Fibroblast of skin of right biceps (primary cell): ENCODE measurements at places on chromosomes 4 and X.
A peak's percentile ranks its signal among the peaks of the same experiment; 100 is the strongest.

DNA sequence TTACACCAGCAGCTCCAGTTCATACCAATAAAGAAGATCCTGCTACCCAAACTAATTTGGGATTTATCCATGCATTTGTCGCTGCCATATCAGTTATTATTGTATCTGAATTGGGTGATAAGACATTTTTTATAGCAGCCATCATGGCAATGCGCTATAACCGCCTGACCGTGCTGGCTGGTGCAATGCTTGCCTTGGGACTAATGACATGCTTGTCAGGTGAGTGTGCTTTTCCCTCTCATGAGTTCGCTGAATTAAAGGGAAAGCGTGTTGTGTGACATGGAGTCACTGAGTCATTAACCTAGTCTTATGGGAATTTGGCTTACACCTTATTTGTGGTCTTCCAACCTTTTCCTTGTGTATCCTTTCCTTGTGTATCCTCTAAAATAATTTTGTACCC is 15.9 kb downstream of the TMEM165 start:
- peak; percentile 31 for DNase-seq

DNA sequence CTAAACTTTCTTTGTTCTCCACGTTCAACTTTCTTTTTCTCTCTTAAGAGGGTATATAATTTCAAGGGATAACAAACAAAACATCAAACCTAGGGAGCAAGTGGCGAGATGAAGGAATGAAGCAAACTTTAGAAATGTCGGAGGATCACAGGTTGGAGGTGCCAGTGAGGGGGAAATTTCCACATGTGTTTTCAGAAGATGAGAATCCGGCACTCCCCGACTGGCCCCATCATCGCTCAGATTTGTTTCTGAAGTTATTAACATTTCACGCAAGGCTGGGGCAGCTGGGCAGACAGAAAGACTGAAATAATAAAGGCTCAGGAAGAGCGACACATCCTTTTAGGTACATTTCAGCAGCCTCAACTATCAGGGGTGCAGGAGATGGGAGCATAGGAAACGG is 134.9 kb downstream of the SMIM20 start:
- DNase-seq, result peak; percentile 60

GRCh38 chrX:146707781-146708180 is 101.8 kb upstream of the CXorf51B start:
- no peak for DNase-seq

DNA sequence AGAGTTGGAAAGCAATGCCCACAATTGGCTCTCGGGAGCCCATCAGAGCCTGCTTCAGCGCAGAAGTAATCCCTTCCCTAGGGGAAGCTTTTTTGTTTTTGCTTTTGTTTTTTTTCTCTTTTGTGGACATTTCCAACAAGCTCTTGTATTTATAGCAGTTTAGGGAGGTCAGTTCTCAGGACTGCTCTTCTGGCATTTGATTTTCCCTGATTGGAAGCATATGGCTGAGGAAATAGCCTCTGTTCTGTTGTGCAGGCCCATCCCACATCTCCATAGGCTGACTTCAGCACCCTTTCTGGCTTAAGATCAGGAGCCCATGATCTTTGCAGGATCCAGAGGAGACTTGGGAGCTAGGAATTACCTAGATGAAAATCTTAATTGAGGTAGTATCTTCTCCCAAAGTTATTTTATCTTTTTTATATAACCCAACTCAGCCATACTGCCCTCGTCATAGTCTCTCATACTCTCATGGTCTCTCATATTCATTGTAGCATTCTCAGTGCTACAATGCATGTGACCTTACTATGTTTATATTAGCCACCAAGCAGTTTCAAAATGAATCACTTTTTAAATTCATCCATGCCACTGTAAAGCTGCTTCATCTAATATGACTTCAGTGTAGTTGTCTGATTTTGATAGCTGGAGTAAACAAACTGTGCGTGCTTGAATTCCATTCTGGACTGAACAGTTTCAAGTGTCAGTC is 16.7 kb downstream of the PAGE4 start:
- DNase-seq, result no peak

GRCh38 chr4:67204441-67204840 is 340.9 kb downstream of the CENPC start:
- no peak for DNase-seq

GRCh38 chr4:70737409-70737808 is 15.6 kb downstream of the RUFY3 start:
- DNase-seq, result no peak

- no peak for DNase-seq
Observed at GRCh38 chrX:136714626-136715599, 65.8 kb downstream of the ARHGEF6 start.

- DNase-seq, result no peak
Observed at GRCh38 chr4:113419631-113420030, 341.9 kb downstream of the CAMK2D start.

- DNase-seq, result peak; percentile 60
Observed at GRCh38 chrX:53682885-53683555, 3.5 kb downstream of the HUWE1 start.

DNA sequence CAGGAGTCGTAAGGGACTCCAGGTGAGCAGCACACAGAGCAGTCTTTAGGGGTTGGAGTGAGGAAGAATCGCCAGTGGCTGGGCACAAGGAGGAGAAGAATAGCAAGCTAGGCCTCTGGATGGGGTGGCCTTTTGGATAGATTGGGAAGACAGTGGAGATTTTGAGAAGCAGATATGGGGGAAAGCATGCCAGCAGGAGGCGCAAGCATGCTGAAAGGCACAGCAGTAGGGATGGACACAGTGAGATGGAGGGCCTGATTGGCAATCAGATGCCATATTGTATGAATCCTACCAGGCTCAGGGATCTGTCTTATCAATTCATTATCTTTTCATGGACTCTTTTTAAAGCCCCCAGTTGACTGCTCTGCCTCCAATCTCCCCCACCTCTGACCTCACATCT is 60.4 kb upstream of the MAGEA4 start:
- no peak for DNase-seq

DNA sequence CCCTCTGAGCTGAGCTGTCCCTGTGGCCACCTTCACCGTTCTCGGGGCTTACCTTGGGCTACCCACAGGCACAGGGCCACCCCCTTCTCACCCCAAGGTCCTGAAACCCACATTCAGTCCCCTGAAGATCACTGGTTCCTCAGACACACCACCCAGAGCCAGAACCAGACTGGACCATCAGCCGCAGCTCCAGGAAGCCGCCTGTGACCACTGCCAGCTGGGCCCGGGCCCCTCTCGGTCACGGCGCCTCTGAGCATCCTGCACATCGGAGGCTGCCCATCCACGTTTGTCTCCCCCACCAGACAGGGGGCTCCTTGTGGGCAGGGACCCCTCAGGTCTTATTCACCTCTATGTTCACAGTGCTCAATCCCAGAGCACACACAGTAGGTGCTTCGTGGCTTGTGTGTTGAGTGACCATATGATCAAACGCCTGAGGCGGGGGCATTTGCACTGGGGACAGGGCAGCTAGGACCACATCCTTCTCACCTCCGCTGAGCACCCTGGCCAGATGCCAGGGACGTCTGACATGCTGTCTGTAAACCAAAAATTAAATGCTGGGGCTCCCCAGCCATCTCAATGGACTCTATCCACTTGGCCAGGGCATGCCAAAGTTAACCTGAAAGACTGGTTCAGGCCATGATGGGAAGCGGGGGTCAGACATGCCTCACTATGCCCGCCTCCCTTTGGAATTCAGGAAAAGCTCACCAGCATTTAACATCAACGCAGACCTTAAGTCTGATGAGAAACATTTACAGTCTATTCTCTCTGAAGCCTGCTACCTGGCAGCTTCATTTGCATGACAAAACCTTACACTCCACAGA is 109.4 kb upstream of the AFAP1 start:
- no peak for DNase-seq

DNA sequence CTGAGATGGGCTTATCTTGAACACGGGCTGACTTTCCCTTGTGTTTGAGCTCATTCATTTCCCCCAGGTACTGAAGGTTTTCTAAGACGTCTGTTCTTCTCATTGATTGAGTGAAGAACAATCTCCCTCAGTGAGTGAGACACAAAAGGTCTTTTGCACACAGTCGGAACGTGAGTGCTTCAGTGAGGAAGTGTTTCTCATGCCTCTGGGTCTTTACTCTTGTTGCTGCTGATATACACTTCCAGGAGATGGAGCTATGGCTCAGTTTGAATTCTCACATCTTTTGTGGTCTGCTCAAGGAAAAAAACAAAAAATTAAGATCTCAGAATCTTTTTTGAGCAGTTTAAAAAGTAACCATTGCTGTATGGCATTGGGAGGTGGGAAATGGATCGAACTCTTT is 981.9 kb upstream of the TENM3 start:
- DNase-seq, result peak; percentile 25

- peak; percentile 99 for DNase-seq
Observed at GRCh38 chr4:155906554-155907247, 3.2 kb downstream of the TDO2 start.

DNA sequence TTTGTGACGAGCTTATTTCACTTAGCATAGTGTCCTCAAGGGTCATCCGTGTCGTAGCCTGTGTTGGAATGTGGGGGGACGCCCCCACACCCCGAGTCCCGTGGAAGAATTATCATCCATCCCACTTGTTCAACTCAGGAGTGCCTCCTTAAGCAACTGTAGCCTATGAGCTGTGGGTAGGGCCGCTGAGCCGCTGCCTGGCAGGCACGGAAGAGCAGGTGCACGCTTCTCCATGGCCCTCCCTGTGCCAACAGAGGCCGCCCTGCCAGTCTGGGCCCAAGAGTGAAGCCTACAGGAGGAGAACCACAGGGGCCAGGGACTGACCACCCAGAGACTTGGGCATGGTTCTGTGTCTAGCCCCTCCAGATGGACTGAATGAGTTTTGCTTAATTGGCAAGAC is 2.3 kb upstream of the RGS12 start:
- no peak for DNase-seq

- no peak for DNase-seq
Observed at GRCh38 chr4:36427696-36428095, 146.3 kb downstream of the DTHD1 start.

- no peak for DNase-seq
Observed at GRCh38 chr4:3328814-3329663, 36.2 kb downstream of the RGS12 start.

GRCh38 chr4:4559596-4559995 is 17.7 kb upstream of the STX18 start:
- DNase-seq, result peak; percentile 46

DNA sequence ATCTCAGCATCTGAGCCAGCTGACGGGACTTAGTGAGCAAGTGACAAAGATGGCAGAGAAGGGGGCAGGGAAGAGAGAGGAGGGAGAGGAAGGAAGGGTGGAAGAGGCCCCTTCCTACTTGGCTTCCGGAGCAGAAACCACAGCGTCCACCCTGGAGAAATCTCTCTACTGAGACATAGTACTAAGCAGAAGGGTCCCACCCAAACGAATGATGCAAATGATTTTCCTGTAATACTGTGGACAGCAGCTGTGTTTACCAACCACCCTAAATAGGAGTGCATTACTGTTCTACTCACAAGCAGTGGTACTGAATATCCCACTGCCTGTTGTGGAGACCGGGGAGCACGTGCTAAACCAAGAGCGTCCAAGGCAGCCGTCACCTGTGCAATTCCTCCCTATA is 29.4 kb downstream of the DTHD1 start:
- no peak for DNase-seq

DNA sequence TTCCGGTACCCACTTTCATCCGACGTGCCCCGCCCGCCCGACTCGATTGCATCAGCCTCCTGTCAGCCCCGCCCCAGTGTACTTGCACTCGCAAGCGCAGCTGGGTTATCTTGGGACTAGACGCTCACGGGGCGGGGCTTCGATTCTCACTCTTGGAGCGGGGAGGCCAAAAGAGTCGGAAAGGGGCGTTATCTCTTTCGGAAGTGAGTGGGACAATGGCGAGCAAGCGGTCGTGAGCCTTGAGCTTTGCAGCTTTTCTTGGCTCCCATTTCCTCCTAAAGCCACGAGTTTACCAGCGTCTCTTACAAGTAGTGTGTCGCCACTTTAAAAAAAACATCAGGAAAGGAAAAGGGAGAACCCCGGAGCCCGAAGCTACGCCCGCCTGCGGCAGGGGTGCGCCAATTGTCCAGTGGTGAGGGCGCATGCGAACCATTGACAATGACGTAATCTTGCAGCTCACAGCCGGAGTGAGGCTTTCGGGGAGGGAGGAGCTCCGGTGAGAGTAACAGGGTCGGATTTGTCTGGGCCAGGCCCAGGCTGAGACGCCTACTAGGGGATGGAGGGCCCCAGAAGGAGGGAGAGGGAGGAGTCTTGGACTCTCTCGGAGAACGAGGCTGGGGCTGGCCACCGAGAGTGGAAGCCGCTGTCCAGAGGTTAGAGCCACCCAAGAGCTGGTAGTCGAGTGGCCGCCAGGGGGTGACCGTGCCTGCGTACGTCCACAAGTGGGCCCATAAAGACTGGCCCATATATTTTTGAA is 109.5 kb downstream of the GNL3L start:
- peak; percentile 97 for DNase-seq

GRCh38 chrX:147602176-147602696 is 309.5 kb upstream of the FMR1 start:
- no peak for DNase-seq

DNA sequence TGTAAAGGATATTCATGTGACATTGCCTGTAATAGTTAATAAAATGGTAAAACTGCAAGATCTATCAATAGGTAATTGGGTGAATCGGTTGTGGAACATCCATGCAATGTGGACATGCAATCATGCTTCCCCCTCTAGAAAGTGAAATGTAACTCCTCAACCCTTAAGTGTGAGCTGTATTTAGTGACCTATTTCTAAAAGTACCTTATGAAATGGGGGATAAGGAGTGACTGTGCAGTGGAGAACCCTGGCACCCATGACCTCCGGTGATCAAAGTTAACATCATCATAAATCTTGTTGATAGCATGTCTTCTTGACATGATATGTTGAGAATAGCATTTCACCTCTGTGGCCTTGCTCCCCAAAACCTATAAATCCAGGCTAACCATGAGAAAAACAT is 53.6 kb upstream of the PPARGC1A start:
- DNase-seq, result no peak

- DNase-seq, result no peak
Observed at GRCh38 chr4:5666741-5667140, 41.6 kb downstream of the EVC2 start.

- no peak for DNase-seq
Observed at GRCh38 chr4:123557857-123558536, 161.4 kb downstream of the SPRY1 start.

- DNase-seq, result no peak
Observed at GRCh38 chrX:136933611-136934145, 53.2 kb upstream of the RBMX start.
